CD14-positive monocyte (primary cell): ENCODE measurements at places on chromosomes 5 and 9.
A peak's percentile ranks its signal among the peaks of the same experiment; 100 is the strongest.

GRCh38 chr5:179257176-179257682, 88.0 kb downstream of the ADAMTS2 start:
- no peak for DNase-seq

GRCh38 chr5:32589416-32589815, 4.1 kb downstream of the SUB1 start:
- DNase-seq: no peak

DNA sequence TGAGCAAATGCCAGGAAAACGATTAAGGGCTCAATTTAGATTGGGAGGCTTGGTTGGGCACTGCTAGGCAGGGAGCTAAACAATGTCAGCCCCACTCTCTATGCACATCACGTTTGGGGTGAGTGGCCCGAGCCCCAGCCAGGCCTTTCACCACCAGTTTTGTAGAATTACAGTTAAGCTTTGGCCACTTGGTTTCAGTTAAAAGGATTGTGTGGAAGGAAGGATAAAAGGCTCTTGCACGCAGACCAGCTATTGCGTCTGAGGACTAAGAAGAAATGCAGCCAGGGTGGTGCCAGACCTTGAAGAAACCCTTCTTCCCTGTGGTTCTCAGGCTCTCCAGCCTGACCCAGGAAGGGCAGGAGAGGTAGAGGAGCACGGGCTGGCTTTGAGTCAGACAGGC, 125.3 kb upstream of the SLC44A1 start:
- no peak for DNase-seq

DNA sequence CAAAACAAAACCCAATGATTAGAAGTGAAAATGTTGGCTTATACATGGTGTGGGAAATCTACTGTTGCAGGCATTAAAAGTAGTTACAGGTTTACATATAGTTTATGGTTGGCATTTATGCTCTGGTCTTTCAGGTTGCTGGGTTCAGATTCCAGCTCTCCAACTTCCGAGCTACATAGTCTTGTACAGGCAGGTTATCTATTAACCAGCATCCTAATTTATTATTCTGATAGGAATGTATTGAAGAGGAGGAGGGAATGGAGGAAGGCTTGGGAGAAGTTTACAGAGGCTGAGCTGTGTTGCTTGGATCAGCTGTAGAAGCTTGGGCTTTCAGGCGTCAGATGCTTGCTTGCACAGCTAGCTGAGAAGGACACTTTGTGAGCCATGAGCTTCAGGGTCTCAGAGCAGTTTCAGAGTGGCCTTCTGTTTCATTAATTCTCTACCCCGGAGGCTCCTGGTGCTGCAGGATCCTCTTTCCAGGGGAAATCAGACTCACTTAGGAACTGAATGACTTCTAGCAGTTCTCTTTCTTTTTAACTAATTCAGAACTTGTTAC, 11.7 kb upstream of the ERBIN start:
- DNase-seq: no peak

- DNase-seq: no peak
Observed at GRCh38 chr9:124054582-124055227, 43.1 kb downstream of the LHX2 start.

DNA sequence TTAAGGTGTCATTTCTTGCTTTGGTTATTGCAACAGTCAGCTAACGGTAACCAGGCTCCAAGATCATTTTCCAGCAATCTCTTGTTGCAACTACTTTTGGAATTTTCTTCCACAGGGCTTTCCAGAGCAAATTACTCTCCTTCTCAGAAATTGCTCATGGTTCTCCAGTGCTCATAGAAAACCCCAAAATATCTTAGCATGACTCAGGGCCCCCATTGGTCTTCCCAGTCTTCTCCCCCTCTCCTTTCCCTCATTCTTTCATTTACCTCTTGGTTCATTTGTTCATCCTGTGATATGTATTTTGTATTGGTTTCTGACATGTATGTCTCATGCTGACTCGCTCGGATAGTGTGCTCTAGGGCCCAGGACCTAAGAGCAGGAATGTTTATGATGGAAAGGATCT, 35.6 kb downstream of the WWC1 start:
- DNase-seq: no peak

DNA sequence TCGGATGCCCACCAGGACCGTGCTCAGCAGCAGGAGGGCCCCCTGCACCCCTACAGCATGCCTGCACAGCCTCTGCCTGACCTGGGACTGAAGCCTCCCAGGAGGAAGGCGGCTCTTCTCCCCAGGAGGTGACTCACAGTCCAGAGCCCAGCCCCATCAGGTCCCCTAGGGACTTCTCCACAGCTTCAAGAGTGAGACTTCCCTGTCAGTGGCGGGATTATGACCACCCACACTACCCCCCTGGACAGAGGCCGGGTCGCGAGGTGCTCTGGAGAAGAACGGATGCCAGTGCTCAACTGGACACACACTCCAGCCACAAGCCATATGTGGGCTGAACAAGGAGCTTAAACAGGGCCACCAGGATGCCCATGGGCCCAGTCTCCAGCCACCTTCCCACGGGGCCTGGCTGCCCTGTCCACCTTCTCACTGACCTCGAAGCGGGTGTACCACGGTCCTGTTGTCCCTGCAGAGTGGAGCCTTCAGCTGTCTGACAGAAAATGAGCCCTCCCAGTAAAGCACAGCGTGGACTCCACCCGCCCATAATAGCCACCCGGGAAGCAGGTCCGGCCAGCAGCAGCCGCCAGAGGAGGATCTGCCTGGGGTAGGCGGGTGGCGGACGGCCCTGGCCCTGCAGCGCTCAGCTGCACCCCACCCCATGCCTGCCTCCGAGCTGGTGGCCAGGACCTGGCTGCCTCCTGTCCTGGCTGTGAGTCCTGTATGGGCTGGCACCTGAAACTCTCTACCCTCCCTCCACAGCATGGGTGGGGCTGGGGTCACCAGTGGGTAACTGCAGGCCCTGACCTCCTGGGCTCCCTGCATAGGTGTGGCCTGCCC, 54.7 kb downstream of the SEMA4D start:
- DNase-seq: peak; percentile 90

DNA sequence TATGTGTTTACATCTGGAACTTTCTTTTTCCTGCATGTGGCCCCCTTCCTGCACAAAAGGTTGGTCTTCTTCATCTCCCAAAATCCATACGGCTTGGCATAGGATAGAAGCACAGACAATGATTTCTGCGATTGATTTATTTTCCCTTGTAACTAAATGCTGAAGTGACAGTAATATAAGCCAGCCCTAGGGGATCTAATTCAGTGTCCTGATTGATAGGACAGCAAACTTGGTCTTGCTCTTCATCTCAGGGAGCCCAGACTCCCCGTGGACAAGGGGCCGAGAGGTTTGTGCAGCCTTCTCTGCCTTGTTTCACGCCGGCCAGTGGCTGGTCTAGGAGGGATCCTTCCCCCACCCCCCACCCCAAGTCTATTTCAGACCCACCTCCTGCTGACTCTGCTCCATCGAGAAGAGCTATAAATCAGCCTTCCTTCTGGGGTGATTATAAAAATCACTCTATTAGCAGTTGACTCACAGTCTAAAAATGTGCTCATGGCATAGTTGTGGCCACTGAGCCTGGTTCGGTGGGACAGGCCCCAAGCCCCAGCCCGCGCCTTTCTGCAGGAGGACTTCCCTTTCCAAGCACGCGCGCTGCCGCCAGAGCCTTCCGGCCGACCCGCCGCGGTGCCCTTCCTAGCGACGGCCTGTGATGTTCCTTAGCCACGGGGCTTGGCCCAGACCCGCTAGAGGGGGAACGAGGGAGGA, 89.8 kb upstream of the COL5A1 start:
- DNase-seq: peak; percentile 24

GRCh38 chr5:135631391-135631790, 52.6 kb upstream of the CXCL14 start:
- no peak for DNase-seq

GRCh38 chr5:9314558-9314957, 231.3 kb downstream of the SEMA5A start:
- no peak for DNase-seq

DNA sequence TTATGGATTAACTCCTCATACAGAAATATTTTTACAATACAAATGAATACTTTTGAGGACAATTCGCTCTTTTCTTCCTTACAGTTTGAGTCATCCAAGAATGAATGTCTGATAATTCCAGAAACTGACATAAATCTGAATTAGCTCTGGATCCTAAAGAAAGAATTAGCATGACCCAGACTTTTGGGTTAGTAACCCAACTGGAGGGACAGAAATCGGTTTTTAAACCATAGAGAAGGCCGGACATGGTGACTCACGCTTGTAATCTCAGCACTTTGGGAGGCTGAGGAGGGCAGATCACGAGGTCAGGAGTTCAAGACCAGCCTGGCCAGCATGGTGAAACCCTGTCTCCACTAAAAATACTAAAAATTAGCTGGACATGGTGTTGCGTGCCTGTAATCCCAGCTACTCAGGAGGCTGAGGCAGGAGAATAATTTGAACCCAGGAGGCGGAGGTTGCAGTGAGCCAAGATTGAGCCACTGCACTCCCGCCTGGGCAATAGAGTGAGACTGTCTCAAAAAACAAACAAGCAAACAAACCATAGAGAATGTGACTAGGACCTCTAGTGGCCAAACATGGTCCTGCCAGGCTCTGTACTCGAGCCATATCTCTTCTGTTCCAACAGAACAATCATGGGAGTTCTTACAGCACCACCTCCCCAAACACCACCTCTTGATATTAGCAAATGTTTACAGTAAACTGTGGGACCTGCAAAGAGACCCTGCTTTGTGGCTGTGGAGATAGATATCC, 44.8 kb downstream of the LURAP1L start:
- DNase-seq: no peak

GRCh38 chr5:101580591-101580990, 677.5 kb upstream of the ST8SIA4 start:
- no peak for DNase-seq

DNA sequence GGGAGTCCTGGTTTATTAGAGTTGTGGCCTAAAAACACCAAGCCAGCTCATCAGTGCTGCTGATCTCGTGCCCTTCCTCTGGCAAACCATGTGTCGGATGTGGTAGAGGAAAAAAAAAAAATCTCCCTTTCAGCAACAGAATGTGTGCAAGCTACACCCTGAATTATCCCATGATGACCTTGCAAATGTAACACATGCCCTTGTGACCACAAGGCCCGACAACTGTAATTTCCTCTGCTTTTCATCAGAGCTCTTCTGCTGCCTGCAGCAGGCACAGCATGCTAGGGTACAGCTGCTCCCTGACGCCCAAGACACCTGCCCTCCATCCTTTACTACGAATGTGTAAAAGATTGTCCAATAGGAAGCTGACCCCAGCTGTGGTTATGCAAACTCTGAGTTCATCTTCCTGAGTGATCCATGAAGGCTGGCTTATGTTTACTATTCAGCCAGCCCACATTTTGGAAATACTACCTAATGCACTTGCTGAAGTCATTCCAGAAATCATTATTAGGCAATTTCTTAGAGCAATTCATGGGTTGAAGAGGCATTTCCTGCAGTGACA, 14.6 kb upstream of the BNC2 start:
- peak; percentile 20 for DNase-seq

DNA sequence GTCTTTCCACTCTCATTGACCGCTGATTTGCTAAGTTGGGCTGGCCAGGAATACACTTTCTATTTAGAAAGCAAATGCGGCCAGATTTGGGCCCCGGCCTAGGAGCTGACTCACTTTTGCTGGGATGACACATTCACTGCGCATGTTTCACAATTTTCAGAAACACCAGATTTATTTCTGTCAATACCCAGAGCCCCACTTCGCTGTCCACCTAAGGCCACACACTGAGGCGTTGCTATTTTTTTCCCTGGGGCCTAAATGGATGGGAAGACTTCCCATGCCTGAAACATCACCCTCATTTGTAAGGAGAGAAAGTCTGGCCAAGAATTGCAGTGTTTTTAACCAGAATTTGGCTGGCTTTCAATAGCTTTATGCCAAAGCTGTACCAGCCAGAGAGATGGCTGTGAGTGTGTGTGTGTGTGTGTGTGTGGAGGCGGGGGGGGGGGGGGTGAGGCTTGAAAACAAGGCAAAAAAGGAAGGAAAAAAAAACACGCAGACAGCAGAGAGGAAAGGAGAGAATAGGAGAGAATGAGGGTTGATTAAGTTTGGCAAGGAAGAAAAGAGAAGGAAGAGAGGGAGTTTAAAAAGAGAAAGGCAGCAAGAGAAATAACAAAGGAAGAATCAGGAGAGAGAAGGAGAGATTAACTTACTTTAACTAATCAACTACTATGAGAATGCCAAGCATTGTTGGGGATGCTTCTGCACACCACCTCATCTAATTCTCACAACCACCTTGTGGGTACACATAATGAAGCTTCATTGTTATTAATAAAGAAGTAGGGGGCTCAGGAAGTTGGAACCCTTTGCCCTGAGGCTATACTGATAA, 261.4 kb upstream of the KLF4 start:
- peak; percentile 90 for DNase-seq

GRCh38 chr5:68290260-68290674, 74.7 kb downstream of the PIK3R1 start:
- no peak for DNase-seq

DNA sequence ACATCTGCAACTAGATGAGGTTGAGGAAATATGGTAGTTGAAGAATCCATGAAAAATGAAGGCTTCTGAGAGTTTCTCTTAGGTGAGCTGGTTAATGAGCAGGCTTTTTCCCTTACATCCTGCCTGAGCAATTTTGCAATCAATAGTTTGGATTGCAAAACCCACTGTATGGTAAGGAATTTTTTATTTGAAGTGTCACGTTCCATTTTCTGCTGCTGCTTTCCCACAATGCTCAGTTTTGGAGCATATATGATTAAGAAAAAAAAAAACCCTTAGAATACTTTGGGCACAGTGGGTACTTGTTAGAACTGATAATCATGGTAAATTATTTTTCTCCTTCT, 144.2 kb downstream of the PCSK1 start:
- no peak for DNase-seq

DNA sequence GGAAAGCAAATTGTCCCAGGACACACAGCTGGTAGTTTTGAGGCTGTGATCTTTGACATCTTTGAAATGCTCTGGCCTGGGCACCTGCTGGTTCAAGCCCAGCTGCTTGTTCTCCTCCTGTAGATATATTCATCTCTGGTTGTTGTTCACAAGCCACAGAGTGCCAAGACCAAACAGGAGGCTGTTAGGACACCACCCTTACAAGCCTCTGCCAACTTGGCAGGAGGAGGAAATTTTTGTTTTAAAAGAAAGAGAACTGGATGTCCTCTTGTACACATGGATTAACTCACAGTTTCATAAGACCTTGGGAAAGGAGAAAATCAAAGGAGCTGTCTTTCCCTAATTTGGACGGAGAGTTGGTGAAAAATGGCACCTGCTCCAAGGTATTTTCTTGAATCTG, 8.5 kb upstream of the ZFP62 start:
- no peak for DNase-seq

GRCh38 chr9:4714266-4715016, 26.6 kb downstream of the AK3 start:
- no peak for DNase-seq

- no peak for DNase-seq
Observed at GRCh38 chr9:110911659-110912418, 126.4 kb downstream of the LPAR1 start.

DNA sequence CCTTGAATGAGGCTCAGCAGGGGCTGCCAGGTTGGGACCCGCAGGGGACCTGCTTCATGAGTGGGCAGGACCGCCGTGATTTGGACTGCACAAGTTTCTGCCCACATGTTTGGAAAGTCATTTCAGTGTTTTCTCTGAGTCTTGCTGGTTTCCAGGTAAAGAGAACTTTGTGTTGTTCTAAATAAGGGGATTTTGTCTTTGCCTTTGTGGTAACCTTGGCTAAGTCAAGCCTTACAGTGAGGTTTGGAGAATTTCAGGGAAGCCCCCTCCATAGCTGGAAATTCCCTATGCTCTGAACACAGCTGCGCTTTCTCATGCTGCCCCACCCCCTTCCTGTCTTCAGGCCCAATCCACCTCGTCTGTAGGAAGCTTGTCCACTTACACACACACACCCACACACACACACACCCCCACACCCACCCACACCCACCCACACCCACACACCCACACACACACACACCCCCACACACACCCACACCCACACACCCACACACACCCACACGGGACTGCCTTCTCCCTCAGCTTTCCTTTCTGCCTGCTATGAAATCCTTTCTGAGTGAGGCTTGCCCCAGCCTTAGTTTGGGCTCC, 270.1 kb downstream of the HSPA4 start:
- no peak for DNase-seq
